COLO829 (cell line): ENCODE measurements at places on chromosomes 2 and 18.

DNA sequence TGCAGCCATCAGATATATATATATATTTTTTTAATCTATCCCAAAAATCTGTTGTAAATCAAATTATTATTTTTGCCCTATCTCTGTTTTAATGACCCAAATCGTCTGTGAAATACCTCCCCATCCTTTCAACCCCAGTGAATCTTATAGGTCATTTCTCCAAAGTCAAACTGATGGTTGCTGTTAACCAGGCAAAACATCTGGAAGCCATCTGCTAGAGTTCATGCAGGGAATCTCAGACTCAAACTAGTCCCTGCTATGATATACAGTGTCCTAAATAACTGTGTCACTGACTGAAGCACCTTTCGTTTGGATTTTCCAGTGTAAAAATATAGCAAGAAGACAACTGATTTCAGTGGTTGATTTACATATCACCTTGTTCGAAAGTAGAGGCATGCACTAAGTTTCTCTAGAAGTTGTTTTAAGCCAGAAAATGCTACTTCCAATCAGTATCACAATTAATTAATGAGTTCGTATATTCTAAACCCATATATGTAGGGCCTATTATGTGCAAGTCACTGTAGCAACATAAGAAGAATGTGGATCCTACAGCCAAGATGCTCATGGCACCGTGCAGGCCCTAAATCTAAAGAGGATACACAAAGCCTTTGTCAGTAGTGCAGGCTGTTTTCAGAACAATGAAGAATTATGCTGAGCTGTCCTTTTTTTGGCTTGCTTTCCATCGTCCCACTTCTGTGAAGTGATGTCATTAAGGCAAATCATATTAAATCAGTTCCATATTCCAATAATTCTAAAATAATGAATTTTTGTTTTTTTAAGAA is 566.0 kb downstream of the STK39 start:
- no peak for DNase-seq

DNA sequence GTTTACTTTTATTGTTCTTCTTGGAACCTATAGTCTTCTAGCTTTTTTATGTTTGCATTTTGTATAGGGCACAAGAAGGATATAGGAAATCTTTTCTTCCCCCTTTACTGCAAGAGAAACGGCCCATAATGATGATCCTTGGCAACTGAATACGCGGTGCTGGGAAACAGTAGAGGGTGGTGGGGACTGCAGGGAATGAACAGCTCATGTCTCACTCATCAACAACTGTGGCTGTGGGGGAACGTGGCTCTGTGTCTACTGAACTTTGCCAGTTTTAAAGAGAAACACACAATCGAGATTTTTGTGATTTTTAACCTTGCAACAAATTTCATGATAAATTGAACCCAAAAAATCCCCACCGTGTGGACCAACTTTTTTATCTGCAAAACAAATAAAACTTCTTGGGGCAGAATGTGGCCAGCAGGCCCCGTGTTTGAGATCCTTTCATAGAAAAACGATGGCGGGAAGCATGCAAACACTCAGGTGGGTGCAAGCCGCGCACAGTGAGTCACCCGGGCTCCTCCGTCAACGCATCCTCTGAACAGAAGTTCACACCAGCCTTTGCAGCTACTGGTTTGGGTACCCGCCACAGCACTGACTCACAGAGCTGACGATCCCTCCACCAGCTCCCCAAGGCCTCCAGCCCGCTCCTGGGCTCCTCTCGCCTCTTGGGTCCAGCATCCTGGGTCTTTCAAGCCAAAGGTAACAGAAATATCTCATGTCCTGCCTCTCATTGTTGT is 149.3 kb downstream of the COL6A3 start:
- DNase-seq = no peak

GRCh38 chr2:169225233-169225750 is 137.0 kb downstream of the LRP2 start:
- DNase-seq = peak; percentile 7

- no peak for DNase-seq
These were observed 78.0 kb downstream of the PTPN4 start for GRCh38 chr2:119837759-119838158.

- DNase-seq = no peak
These were observed 820.6 kb upstream of the PIK3C3 start for GRCh38 chr18:41134426-41134825.

DNA sequence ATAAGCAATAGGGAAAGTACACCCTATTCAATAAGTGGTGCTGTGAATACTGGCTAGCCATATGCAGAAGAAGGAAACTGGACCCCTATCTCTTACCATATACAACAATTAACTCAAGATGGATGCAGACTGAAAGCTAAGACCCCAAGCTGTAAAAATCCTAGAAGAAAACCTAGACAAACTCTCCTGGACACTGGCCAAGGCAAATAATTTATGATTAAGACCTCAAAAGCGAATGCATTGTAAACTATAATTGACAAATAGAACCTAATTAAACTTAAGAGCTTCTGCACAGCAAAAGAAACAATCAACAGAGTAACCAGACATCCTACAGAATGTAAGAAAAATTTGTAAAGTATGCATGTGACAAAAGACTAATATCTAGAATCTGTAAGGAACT is 41.1 kb upstream of the ASXL3 start:
- DNase-seq = no peak
